Hematopoietic multipotent progenitor cell treated with erythropoietin and hydrocortisone succinate and interleukin-3 and kit ligand, for 6 days (in vitro differentiated cells): ENCODE measurements at places on chromosomes 1 and 21.

DNA sequence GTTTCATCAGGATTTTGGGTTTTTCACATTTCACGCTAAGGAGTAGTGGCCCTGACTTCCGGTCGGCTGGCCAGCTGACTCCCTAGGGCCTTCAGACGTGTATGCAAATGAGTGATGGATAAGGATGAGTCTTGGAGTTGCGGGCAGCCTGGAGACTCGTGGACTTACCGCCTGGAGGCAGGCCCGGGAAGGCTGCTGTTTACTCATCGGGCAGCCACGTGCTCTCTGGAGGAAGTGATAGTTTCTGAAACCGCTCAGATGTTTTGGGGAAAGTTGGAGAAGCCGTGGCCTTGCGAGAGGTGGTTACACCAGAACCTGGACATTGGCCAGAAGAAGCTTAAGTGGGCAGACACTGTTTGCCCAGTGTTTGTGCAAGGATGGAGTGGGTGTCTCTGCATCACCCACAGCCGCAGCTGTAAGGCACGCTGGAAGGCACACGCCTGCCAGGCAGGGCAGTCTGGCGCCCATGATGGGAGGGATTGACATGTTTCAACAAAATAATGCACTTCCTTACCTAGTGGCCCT is 23.1 kb upstream of the TNFRSF1B start:
- peak; percentile 43 for DNase-seq

DNA sequence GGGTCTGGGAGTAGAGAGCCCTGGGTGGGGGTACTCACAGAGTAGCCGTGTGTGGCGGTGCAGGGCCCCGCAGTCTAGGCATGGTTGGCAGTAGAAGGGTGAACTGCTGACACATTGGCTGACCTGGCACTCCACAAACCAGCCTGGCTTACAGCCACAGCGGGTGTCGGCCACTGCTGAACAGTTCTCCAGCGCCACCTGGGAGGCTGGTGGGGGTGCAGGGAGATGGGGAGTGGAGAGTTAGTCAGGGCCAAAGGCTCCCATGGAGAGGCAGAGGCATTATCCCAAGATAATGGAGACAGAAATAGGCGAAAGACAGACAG is 1.5 kb downstream of the TNFRSF25 start:
- peak; percentile 65 for DNase-seq

DNA sequence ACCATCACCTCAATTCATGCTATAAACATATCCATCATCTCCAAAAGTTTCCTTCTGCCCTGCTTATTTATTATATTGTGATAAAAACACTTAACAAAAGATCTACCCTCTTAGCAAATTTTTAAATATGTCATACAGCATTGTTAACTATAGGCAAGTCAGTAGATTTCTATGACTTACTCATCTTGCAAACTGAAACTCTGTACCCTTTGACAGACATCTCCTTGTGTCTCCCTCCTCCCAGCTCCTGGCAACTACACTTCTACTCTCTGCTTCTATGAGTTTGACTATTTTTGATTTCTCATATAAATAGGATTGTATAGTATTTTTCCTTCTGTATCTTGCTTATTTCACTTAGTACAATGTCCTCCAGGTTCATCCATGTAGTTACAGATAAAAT is 174.8 kb downstream of the TNFSF18 start:
- DNase-seq = no peak

DNA sequence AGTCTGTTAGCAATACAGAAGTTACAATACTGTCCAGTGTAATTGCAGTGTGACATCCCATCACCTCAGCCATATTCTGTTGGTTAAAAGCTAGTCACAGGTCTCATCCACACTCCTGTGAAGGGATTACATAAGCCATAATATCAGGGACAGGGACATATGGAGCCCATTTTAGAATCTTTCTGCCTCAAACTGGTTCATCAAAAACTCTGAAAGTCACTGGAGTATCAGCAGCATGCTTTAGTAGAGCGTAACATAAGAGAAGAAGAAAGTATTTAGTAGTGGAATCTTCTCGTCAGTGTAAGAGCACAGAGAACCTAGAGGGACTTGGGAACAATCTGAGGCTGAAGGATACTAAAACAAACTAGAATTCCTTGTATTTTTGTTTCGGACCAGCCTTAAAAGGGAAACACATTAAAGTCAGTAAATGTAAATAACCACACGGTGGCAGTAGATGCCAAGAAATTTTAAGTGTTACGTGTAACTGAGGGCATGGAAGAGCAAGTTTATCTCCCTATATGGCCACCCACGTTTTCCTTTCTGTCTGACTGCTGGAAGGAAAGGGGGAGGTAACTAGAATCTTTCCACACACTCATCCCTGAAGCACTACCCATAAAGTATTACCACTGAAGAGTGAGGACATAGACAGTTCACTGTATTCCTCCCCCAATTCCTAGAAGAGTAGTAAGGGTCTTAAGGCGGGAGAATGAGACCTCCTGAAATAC is 41.6 kb upstream of the AGL start:
- peak; percentile 95 for DNase-seq

- no peak for DNase-seq
Measured at GRCh38 chr1:79457562-79458224, 451.2 kb upstream of the ADGRL4 start.

DNA sequence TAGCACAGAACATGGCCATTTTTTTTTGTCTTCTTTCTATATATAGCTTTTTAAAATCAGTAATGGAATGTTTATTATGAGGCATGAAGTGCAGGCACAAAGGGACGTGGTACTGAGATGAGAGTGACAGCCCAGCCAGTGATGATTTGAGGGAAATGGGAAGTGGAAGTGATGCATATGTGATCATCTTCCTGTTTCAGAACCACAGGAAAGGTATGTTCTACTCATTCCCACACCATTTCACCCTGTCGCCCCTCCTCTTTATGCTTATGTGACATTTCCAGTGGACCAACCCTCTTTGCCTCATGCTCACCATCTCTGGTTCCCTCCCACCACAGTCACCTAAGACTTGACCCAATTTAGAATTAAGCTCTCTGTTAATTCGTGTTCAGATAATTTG is 24.3 kb downstream of the PTGS2 start:
- DNase-seq = no peak

DNA sequence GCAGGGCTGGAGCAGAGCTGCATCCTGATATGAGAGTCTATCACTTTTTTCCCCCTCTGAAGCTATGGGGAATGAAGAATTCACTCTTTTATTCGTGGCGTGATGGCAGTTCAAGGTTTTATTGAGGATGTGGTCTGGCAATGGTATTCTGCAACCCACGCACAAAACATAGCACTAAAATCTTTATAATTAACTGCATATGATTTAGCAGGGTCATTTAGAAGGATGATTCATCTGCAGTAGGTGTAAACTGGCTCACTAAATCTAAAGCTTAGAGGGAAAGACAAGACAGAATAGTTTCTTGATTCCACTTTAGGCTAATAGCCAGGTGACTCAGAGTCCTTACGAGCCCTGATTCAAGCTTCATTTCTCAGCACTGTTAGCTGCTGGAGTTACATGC is 25.0 kb upstream of the CHRM3 start:
- no peak for DNase-seq

GRCh38 chr1:17112496-17113236 is 6.6 kb downstream of the PADI2 start:
- no peak for DNase-seq

GRCh38 chr1:17696417-17697301 is 58.5 kb upstream of the ACTL8 start:
- DNase-seq = no peak

GRCh38 chr1:19319196-19319595 is 7.1 kb downstream of the SLC66A1 start:
- no peak for DNase-seq

DNA sequence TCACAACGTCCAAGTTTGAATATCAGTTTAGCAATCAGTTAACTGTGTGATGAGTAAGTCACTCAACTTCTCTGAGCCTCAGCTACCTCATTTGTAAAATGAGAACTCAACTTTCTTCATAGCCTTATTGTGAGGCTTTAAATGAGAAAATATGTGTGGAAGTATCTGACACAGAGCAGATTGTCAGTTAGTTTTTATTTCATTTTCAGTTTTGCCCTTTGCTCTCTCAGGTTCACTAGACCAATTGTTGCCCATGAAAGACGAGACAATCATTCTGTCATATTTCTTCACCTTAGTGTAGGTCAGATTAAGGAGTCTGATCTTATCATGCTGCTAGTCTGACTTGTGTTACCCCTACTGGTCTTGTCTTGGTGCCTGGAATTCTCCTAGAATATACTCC is 232.8 kb upstream of the PTBP2 start:
- DNase-seq = no peak

GRCh38 chr1:59766227-59766855 is 48.4 kb upstream of the HOOK1 start:
- DNase-seq = no peak

DNA sequence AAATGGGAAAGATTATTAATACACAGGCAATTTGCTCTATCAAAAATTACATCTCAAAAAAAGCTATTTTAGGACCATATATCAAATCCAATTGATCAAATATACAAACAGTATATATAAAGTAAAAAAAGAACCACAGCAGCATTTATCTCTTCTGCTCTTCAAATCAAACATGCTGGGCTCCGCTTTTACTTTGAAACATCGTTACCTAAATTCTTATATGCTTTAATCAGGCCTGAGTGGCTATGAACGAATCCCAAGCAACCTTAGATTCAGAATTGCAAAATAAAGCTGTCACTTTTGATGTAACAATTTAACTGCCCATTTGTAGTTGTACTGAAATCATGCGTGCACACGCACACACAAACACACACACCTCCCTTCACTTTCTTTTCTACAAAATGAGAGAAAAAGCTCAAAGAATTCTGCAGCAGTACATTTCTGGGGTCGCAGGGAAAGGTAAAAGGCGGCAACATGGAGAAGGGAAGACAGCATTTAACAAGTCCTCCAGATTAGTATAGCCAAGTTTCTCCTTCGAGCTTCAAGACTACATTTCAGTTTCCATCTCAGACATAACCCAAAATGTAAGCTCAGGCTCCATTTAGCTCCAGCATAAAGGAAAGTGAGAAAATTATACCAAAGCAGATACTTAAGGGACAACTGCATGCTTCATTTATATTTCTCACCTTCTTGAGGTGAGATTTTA is 92.2 kb upstream of the TTC39A start:
- no peak for DNase-seq

DNA sequence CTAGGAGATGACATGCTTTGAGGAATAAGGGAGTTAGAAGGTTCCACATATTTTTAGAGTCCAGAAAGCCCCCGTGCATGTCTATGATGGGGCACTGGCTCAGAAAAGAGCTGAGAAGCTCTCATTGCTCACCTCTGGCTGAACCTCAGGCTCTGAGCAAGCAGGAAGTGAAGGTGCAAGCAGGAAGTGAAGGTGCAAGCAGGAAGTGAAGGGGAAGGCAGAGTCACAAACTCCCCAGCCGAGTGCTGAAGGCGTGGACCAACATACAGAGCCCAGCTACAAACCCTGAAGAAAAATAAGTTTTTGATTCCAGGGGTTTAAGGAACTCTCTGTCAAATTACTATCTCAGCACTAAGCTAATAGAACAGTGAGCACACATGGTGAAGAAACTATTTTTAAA is 7.0 kb downstream of the KRTAP10-8 start:
- DNase-seq = no peak

DNA sequence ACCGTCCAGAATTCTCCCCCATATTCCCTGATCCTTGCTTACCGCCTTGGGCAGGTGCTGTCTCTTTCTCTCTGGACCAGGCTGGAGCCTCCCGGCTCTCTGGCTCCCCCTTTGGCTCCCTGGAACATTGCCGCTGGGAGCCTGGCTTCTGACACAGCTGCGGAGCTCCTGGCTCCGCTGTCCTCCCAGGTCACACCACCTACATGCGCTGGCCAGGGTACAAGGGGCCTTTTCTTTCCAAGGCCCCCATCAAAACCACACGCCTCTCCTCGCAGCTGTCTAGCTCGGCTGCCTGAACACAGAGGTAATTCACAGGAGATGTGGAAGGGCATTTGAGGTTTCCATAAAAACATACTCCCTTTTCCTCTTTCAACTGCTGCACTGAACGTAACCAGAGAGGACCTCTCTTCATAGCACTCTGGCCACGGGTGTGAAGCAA is 7.5 kb upstream of the ZNF648 start:
- DNase-seq = peak; percentile 76

- DNase-seq = no peak
Measured at GRCh38 chr21:44596068-44596725, 3.9 kb upstream of the KRTAP10-6 start.

DNA sequence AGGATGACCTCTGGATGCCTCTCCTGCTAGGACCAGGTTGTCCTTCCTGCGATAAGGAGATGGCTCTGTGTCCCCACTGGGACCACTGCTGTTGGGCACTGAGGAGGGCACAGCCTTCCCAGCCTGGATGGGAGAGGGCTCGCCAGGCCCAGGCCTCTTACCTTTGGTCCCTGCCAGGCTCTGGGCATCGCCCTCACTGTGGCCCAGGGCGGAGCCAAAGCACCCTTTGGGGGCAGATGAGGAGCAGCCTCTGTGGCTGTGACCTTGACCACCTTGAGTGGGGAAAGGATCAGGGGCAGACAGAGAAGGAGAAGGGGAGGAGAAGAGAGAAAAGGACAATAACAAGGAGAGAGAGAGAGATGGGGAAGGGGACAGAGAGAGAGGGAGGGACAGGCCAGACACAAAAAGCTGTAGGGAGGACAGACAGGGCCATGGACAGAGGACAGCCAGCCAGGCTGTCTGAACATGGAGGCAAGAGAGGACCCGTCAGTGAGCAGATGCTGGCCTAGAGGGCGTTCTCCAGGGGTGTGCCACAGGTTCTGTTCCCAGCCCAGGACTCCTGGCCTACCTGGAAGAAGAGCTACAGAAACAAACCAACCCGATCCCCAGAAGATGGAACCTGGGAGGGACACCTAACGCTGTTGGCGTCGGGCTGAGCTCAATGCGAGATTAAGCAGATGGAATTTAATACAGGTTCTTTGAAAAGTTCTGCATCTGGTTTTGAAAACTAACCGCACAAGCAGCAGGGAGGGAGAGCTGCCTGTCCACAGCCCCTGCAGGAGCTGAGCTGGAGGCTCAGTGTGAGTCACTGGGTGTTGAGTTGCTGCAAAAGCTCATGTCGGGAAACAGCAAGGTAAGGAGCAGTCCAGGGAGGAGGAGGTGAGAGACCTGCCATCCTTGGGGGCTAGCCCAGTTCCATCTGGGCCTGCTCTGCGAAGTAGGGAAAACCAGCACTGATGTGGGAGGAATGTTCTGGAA is 262.1 kb downstream of the PTPRU start:
- DNase-seq = no peak

DNA sequence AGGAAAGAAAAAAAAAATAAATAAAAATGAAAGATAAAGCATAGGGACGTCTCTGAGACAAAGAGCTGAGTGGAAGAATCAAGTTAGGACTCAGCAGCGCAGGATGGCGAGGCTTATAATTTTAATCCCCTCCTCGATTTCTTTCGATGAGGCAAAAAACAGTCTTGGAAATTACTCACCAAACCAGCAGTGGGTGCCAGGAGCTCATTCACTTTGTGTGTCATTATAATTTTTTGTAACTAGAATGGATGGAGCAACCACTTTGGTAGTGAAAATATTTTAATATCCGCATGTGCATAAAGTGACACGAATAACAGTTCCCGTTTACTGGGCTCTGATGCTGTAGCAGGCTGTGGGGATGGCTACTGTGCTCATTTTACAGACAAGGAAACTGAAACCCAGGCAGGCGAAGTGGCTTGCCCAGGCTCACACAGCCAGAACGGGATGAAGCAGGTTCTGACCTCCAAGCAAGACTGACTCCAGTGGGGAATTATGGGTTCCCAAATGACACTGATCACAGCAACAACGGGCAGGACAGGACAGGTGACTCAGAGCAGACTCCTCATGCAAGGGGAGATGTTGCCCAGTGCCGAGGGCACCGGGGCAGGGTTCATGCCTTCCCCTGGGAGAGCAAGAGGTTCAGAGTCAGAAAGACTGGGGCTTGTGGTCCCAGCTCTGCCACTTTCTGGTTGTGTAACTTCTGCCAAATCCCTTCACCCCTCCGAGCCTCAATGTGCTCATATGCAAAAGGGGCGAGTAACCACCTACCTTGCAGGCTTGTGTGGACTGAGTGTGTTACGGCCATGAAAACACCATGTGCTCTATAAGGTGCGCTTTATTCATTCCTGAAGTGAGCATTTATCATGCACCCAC is 63.6 kb downstream of the RUNX3 start:
- DNase-seq = no peak
